A549 treated with CORT108297 at 1 μM for 4 hours (cell line): ENCODE measurements at places on chromosomes 11 and 22. TPM values are rescaled to one million over a fixed set of nuclear protein-coding genes. Genes with fewer than 3 reads are reported as not detected.

Gene NLRP14
- not detected in 5 replicates for total RNA-seq

Gene GGTLC2
- total RNA-seq = not detected in 5 replicates

Gene BDNF
- total RNA-seq = 6.7 to 10.6 TPM (median 7.8 TPM) in 5 replicates

Gene SLC22A8
- total RNA-seq = not detected in 5 replicates

Gene MUC2
- total RNA-seq = 0.14 to 0.97 TPM (median 0.27 TPM) in 5 replicates

Gene FGF4
- total RNA-seq = not detected in 5 replicates

Gene TAF1D
- total RNA-seq = 90.8 to 99.9 TPM (median 94.6 TPM) in 5 replicates

Gene RBM4
- total RNA-seq = 129 to 158 TPM (median 144 TPM) in 5 replicates

Gene CBLIF
- not detected in 5 replicates for total RNA-seq

Gene TBX10
- not detected in 5 replicates for total RNA-seq

Gene OR52H1
- not detected in 5 replicates for total RNA-seq

Gene BACE1-AS
- 1.4 to 2.2 TPM (median 1.8 TPM) in 5 replicates for total RNA-seq

Gene KRTAP5-8
- 0.12 TPM in 1 of 5 replicates, not detected in the others for total RNA-seq

Gene TRIM64
- not detected in 5 replicates for total RNA-seq

Gene HIC2
- total RNA-seq = 2.1 to 3.2 TPM (median 2.7 TPM) in 5 replicates

Gene ART1
- total RNA-seq = not detected in 5 replicates

Gene RRAS2
- 51.5 to 60.5 TPM (median 54.8 TPM) in 5 replicates for total RNA-seq

Gene CDC42BPG
- total RNA-seq = 1.0 to 3.0 TPM (median 1.8 TPM) in 5 replicates

Gene CD3E
- not detected in 5 replicates for total RNA-seq

Gene ELFN2
- 5.8 to 10.1 TPM (median 9.8 TPM) in 5 replicates for total RNA-seq

Gene CAPN5
- total RNA-seq = 6.8 to 9.8 TPM (median 8.6 TPM) in 5 replicates

Gene MS4A4A
- total RNA-seq = not detected in 5 replicates

Gene MYBPC3
- total RNA-seq = 0.07 to 0.09 TPM (median 0.07 TPM) in 5 replicates

Gene PNPLA3
- 0.68 to 1.2 TPM (median 0.95 TPM) in 5 replicates for total RNA-seq
